ENCODE measurements at places on chromosomes 7 and 10.

DNA sequence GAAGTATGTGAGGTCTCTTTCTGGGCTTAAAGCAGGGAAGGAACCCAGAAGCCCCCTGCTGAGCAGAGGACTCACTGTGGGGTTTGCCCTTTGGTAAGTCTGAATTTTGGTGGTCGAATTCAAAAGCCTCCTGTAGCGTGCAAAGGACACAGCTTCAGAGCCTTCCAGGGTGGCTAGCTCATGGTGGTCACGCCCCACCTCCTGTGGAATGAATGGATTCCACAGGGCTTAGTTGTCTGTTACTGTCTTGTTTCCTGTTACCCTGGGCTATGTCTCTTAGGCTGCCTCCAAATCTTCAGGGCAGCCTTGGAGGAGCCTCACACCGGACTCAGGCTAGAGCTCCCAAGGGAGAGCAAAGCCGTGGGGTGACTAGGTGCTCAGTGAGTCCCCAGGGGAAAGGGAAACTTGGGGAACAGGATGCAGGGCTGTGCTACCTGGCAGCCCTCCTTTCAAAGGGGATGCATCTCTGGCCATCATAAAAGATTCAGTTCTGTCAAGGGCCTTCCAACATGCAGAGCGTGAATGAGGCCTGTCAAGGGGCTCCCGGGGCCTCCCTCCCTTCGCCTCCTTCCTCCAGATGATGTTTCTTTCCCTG, 211.7 kb downstream of the CCSER2 start:
- no peak for DNase-seq

GRCh38 chr7:37304921-37305320, 143.7 kb downstream of the ELMO1 start:
- DNase-seq, result no peak

DNA sequence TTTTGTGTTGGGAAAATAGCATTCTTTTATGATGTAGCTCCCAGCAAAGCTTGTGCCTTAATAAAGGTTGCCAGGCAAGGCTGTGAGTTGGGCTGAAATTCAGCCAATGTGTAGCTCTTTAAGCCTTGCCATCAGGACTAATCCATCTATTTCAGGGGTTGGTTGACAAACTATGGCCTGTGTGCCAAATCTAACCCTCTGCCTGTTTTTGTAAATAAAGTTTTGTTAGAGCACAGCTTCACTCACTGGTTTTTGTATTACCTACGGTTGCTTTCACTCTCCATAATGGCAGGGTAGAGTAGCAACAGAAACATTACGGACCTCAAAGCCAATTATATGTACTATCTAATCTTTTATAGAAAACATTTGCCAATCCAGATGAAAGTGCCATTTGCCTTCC, 638.1 kb upstream of the POT1 start:
- no peak for DNase-seq

- DNase-seq, result no peak
These were observed 11.4 kb downstream of the JAZF1 start for GRCh38 chr7:28169230-28169629.

DNA sequence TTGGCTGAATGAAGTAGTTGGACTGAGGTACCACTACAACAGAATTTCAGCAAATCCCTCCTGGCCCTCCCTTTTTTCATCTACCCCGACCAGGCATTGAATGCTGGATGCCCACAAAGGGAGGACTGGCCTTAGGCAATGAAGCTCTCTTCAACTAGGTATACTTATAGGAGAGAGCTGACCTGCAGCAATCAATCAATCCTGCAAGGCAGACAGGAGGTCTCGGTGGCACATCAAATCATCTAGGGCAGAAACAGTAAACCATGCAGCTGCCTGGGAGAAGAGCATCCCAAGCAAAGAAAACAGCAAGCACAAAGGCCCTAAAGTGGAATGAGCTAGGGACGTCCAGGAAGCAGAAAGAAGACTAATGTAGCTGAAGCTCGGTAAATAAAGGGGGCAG, 2.4 kb upstream of the ABRAXAS2 start:
- no peak for DNase-seq

Measured in stimulated activated CD8-positive, alpha-beta memory T cell treated with anti-CD3 and anti-CD28 coated beads, Interleukin-7, amount 100 ng/mL, for 4 hours (primary cell).